Stimulated activated CD8-positive, alpha-beta memory T cell treated with anti-CD3 and anti-CD28 coated beads, Interleukin-2, amount 100 ng/mL, for 48 hours (primary cell): ENCODE measurements at places on chromosomes 1 and 21.

GRCh38 chr1:109979489-109980091 lies 5.0 kb upstream of the AHCYL1 start:
- DNase-seq = no peak

DNA sequence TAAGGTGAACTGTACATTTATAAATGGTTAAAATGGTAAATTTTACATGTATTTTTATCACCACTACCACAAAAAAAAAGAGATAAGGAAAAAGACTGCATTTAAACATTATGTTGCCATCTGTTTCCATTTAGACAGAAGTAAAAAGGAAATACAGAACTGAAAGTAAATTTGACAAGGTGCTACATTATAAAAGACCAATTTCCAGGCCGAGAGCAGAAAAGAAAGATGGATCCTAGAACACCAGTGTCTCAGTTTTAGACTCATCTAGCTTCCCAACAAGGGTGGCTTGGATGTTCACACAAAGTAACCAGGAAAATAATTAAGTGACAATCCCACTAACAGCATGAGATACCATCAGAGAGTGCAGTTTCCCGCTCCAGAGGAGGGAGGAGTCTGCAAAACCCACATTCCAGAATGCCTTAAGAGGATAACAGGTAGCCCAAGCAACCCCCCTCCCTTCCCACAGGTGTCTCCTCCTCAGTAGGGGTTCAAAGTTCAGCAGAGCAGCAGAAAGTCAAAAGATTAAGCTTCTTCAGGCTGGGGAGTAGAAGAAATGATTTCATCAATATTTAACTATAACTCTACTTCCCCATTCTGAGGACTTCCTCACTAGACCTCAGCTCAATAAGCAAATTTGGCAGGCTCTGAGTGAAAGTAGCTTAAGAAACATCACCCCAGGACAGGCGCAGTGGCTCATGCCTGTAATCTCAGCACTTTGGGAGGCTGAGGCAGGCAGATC lies 11.8 kb downstream of the TPM3 start:
- no peak for DNase-seq

GRCh38 chr1:93552741-93553455 lies 105.0 kb downstream of the FNBP1L start:
- no peak for DNase-seq

DNA sequence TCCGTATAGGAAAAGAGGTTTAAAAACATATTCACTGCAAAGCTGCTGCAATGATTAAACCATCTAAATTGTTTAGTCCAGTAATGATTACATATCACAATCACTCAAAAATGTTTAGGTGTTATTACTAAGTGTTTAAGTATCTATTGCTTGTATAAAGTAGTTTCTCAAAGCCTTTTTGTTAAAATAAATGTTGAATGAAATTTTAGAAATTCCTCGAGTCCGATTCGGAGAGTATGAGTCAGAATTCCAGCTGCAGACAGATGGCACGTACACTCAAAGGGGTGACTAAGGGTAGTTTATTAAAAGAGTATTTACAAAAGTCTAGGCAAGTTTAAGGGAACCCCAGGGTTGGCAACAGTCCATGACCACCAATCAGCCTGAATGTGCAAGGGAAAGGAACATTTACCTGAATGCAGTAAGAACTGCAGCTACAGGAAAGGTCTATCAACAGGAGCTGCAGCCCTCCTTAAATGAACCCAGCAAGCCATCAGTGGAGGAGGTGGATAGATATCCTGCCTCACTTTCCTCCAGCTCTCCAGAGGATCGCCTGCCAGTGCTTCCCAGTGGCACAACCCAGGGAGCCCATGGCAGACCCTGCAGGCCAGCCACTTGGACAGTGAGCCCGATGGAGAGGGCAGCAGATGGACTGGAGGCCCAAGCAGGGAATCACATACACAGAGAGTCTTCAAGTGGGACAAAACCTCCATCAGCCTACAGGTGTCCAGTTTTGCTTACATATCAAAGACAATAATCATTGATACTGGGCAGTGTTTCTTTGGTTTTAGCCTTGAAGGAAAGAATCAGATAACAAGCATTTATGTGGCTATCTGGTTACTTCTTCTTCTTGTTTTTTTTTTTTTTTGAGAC lies 92.1 kb upstream of the SLC44A3 start:
- DNase-seq = no peak

GRCh38 chr1:22323141-22323845 lies 128.4 kb upstream of the ZBTB40 start:
- DNase-seq = no peak

DNA sequence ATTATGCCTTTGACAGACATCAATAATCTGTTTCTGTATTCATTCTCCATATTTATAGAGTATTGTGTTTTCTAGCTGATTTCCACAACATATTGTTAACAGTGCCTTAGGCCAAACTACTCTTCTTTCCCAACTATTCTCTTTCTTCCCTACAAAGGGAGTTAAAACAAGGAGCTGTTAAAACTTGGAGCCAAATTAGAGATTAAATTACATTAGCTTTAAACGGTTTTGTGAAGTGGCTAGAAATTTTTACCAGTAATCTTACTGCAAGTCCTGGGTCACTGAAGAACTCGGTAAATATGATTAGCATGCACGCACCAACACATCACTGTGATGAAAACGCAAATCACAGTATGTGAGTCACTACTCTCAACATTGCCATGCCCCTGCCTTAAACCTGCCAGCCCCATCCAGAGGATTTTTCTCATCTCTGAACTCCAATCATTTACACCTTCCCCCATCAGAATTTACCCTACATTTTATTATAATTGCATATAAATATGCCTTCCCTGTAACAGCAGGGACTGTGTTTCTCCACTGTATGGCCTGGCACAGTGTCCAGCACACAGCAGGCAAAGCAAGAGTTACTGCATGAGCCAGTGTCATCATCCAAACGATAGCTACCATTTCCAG lies 1.5 kb upstream of the PRDX6 start:
- no peak for DNase-seq
